ENCODE measurements at places on chromosomes 5 and 9.

DNA sequence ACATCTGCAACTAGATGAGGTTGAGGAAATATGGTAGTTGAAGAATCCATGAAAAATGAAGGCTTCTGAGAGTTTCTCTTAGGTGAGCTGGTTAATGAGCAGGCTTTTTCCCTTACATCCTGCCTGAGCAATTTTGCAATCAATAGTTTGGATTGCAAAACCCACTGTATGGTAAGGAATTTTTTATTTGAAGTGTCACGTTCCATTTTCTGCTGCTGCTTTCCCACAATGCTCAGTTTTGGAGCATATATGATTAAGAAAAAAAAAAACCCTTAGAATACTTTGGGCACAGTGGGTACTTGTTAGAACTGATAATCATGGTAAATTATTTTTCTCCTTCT, 144.2 kb downstream of the PCSK1 start:
- no peak for DNase-seq

DNA sequence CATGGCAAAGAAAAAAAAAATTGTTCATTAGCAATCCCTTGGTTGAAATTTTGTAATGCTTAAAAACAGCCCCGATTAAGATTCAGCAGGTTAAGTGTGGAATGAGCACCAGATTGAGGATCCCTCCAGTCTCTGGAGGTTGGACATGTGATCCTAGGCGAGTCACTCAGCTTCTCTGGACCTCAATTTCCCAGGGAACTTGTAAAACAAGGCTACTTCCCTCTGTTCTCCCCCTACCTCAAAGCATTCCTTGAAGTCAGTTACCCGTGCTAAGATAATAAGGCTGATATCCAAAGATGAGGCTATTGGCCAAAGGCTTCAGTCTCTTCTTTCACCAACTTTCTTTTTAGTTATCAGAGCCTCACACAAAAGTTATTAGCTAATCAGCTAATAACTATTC, 2.9 kb downstream of the KLHL3 start:
- no peak for DNase-seq

DNA sequence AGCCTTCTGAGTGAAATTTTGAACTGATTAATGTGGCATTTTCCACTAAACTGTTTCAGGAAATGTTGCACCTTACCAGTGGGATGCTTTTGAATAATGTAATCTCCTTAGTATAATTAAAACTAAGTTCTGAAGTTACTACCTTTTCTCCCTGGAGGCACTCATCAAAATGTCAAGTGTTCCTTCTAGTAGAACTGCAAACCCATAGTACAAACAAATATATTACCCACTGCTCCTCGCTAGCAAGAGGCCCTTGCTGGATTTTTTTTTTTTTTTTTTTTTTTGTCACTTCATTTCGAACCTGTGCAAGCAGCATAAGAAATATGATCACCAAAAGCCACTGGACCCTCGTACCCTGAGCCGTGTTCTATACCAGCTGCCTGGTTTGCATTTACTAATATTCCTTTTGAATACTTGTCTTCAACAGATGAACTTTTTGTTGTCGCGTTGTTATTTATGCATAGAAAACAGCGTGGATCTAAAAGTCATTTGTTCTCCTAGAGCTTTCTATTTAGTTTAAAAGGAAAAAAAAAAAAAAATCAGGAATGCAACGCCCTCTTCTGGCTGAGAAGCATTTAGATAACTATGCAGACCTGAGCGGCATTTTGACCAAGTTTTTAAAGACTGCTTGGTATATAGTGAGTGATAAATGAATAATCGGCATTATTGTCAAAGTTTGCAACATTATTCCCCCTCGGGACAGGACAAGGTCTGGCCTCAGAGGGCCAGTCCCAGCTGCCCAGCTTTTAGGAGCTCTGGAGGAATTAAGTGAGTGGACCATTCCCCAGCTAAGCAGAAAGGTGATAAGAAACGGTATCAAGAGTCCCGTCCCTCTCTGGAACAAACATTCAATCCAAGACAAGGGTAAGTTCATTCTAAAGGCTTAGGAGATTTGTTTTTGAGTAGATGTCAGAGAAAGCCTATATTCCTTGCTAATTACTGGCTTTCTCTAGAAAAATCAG, 162.5 kb upstream of the KIF2A start:
- DNase-seq: no peak

- DNase-seq: no peak
These were observed 60.7 kb downstream of the PARP8 start for GRCh38 chr5:50727149-50727496.

DNA sequence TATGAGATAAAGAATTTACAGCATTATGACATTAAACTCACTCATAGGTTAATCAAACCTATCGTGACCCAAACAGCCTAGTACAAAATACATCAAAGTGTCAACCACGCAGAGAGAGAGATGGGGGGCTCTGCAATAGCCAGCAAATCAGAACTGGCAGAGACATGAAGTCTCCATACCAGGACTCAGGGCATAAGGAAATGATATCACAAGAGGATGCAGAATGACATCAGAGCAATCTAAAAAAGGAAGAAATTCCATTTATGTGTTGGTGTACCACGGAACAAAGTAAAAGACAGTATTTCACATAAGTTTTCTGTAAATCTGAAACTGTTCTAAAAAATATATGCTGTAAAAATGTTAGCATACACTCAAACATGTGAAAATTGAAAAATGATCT, 24.6 kb downstream of the BICD2 start:
- DNase-seq: no peak

DNA sequence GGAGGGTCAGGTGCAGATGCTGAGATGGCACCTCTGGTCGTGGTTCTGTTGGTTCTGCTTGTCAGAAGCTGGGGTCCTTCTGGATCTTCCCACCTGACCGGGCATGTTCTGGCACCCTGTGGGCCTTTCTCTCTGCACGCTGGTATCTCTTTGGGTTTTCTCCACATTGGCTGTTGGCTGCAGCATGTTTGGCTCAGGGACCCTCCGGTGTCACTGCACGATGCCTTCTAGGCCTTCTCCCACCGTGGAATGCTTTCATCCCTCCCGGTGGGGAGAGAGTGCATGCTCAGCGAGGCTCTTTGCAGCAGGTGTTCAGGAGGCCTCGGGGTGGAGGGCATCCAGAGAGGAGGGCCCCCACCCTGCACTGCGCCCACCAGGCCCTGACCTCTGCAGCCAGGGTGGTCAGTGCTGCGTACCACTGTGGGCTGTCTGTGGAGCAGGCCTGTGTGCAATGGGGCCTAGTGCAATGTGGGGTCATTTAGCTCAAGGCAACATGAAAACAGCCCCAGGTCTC, 119.4 kb downstream of the WNK2 start:
- no peak for DNase-seq

DNA sequence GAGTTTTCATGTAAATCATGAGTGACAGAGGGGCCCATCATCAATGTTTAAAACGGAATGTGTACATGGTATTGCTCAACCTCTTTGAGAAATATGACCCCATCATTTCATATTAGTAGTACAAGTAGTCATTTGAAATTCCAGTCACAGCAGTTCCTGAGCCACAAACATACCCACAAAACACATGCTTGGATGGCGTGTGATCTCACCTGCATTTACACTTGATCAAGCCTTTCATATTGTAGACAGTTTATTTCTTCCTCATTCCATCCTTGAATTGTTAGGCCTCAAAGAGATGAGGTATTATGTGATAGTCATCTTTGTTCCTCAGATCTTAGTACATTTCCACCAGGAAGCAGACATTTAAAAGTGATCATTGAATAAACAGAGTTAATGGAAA, 96.8 kb upstream of the TAS2R1 start:
- DNase-seq: no peak
